Stomach (tissue), 19 donors: ENCODE measurements at places on chromosomes 1 and 21. TPM values are rescaled to one million over a fixed set of nuclear protein-coding genes. Genes with fewer than 3 reads are reported as not detected.

The TCHH gene
- not detected for total RNA-seq

DNA sequence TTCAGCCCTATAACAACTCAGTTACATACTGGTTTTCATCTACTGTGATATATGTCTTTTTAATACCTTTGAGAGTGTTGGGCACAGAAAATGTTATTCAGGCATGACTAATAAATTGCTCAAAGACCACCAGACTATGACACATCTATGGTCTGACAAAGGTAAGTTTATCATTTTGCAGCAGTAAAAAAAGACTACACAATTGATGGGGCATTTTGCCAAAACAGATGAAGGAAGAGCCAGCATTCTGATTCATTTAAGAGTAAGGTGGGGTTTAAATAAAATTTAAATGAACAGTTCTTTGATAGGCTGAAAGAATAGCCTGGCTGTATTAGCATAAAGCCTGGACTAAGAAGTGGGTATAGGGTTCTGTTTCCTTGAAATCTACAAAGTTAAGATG lies 8.8 kb upstream of the RNPC3 start:
- no peak overlapping the region for H3K4me3 ChIP-seq
- H3K4me1 ChIP-seq: no peaks in the 10 kb centered on the region
- H3K27ac ChIP-seq: no peak overlapping the region
- H3K27me3 ChIP-seq: no peaks in the 10 kb centered on the region
- no peak for DNase-seq

DNA sequence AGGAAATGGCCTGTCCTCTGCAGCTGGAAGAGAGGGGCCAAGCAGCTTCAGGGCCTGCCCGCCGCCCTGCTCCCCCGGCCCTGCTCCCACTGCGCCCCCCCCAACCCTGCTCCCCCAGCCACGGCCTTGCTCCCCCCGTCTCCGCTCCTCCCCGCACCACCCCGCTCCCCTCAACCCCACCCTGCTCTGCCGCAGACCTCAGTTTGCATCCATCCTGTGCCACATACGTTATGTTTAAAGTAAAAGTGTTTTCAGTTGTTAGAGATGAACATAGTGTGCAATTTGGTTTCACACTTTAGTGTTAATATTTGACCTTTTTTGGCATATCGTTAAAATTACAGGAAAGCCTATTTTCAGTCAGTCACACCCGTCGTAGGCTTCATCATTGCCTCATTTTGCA lies 34.1 kb upstream of the DIP2A start:
- peaks cover 78% of the 10 kb centered on the region for H3K36me3 ChIP-seq
- peak overlapping the region; percentile 59 for H3K27ac ChIP-seq
- DNase-seq: no peak
- no peaks in the 10 kb centered on the region for H3K27me3 ChIP-seq
- no peaks in the 10 kb centered on the region for H3K4me1 ChIP-seq

- peak overlapping the region; percentile 47 for H3K4me3 ChIP-seq
- peaks cover 11% of the 10 kb centered on the region for H3K4me1 ChIP-seq
- H3K27me3 ChIP-seq: peaks cover 32% of the 10 kb centered on the region
- no peak overlapping the region for H3K27ac ChIP-seq
Observed at GRCh38 chr1:58249737-58250586, 296.6 kb downstream of the OMA1 start.

DNA sequence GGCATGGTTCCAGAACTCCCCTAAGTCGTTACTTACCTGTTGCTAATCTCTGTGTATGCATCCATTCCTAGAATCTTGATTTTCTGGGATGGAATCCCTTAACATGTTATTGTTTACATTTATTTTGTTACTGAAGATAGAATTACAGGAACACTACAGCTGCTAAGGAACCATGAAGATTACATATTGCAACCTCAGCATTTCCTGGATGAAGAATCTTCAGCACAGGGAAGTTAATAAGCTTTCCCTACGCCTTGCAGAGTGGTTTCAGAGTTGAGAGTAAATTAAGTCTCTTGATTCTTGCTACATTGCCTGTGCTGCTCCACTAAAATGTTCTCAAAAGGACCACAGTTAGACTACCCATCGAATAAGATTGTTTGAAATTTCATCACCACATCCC lies 31.4 kb upstream of the GBP6 start:
- H3K4me1 ChIP-seq: no peaks in the 10 kb centered on the region
- DNase-seq: no peak

GRCh38 chr1:115952547-115952946 lies 23.8 kb upstream of the SLC22A15 start:
- H3K36me3 ChIP-seq: no peaks in the 10 kb centered on the region
- no peak for DNase-seq
- H3K27me3 ChIP-seq: no peaks in the 10 kb centered on the region
- peaks cover 10% of the 10 kb centered on the region for H3K4me1 ChIP-seq
- H3K4me3 ChIP-seq: no peak overlapping the region

DNA sequence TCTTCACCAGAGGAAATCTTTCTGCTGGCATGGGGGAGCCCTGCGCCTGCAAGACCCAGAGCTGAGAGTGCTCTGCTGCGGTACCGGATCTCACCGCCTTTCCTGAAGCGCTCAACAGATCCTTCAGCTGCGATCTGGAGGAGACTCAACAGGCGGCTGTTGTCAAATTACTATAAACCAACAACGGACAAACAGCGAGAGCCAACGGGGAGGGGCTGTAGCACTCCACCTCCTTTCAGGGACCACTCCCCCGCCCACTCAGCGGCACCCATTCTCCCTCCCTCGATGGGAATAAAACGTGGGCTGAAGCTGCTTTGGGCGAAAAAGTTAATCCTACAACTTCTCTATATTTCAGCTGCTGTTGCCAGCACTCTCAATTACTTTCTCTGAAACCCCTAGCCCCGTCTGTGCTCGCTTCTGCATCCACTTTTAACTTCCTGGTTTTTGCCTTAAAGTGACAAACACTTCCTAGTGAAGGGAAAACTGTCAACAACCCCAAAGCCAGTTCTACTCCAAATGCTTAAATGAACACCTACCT lies at the start of gene FMO5:
Gene FMO5, minus strand, starts transcription at position 147 of the 538 bp plus-strand sequence. CDS start 310 bp downstream, outside the sequence.
- H3K36me3 ChIP-seq: no peaks in the 10 kb centered on the region
- peak; percentile 91 for DNase-seq
- H3K27me3 ChIP-seq: no peaks in the 10 kb centered on the region
- H3K4me1 ChIP-seq: peaks cover 6% of the 10 kb centered on the region
- peak within 1 kb of the TSS; percentile 56 for H3K4me3 ChIP-seq
